ENCODE measurements at places on chromosomes 11 and 22. TPM values are rescaled to one million over a fixed set of nuclear protein-coding genes. Genes with fewer than 3 reads are reported as not detected.

Gene TMEM45B
- total RNA-seq, result not detected

Gene POU2AF3
- 0.94 TPM for total RNA-seq

Gene CBLIF
- not detected for total RNA-seq

Gene TIMP3
- total RNA-seq, result 2.3 TPM

Gene SH3BP1
- total RNA-seq, result 2.7 TPM

Gene PRR5L
- total RNA-seq, result 9.2 TPM

Gene ARHGAP20
- total RNA-seq, result not detected

Gene MYEOV
- total RNA-seq, result 109 TPM

Gene SLC22A8
- not detected for total RNA-seq

Gene SMC1B
- not detected for total RNA-seq

Gene CCDC15
- 0.54 TPM for total RNA-seq

Gene KCNQ1OT1
- 0.05 TPM for total RNA-seq

Gene SLC22A25
- total RNA-seq, result not detected

Gene ALX4
- 7.9 TPM for total RNA-seq

Gene AQP11
- 2.3 TPM for total RNA-seq

Gene MRGPRG
- total RNA-seq, result not detected

Gene SMDT1
- 28.3 TPM for total RNA-seq

Gene RHOD
- 42.8 TPM for total RNA-seq

Gene VSIG2
- 0.08 TPM for total RNA-seq

Gene RAPSN
- total RNA-seq, result 0.21 TPM

Gene BEST1
- total RNA-seq, result 4.6 TPM

Gene TECTA
- total RNA-seq, result 0.04 TPM

Gene TRPM5
- not detected for total RNA-seq

Gene ART1
- total RNA-seq, result not detected

Gene CASP1
- 1.0 TPM for total RNA-seq

Gene ZNF280B
- 1.6 TPM for total RNA-seq

Gene KRTAP5-10
- not detected for total RNA-seq

Gene CCDC73
- 0.06 TPM for total RNA-seq

Gene SPI1
- total RNA-seq, result not detected
